ENCODE measurements at places on chromosomes 2 and 18. TPM values are rescaled to one million over a fixed set of nuclear protein-coding genes. Genes with fewer than 3 reads are reported as not detected.

DNA sequence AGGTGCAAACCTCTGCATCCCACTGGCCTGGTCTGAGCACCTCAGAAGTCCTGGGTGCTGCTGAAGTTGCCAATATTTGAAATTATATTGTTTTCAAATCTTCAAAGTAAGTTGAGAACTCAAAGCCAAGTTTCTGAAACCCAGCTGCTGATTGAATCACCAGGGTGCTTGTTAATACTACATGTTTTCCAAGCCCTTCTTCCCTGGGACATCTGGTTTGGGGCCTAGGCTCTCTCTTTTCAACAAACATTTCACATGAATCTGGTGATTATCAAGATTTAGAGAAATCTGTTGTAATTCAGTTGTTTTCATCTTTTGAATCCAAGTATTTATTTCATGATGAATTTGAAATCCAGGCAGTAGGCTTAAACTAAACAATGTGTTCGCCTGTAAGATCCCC is 24.4 kb downstream of the MLPH start:
- H3K27ac ChIP-seq: no peak overlapping the region
- peaks cover 6% of the 10 kb centered on the region for H3K4me1 ChIP-seq
- H3K4me3 ChIP-seq: no peak overlapping the region

DNA sequence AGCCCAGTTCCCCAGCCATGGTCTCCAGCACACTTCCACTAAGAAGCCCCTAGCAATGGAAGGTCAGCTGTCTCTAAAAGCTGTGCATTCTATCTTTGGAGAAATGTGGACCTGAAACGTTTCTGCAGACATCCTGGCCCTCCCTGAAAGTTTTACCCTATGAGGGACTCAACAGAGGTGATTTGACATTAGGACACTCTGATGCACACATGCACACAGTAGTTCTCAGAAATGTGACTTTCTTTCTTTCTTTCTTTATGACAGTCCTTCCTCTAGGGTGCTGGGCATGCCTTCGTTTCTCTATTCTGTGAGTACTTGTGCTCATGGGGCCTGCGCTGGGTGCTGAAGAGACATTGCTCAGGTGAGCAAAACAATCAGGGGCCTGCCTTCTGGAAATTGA is 857.3 kb downstream of the RNF144A start:
- H3K27ac ChIP-seq: no peak overlapping the region
- H3K4me3 ChIP-seq: no peak overlapping the region
- DNase-seq: no peak
- peaks cover 20% of the 10 kb centered on the region for H3K4me1 ChIP-seq
- no peaks in the 10 kb centered on the region for H3K27me3 ChIP-seq
- no peaks in the 10 kb centered on the region for H3K36me3 ChIP-seq

DNA sequence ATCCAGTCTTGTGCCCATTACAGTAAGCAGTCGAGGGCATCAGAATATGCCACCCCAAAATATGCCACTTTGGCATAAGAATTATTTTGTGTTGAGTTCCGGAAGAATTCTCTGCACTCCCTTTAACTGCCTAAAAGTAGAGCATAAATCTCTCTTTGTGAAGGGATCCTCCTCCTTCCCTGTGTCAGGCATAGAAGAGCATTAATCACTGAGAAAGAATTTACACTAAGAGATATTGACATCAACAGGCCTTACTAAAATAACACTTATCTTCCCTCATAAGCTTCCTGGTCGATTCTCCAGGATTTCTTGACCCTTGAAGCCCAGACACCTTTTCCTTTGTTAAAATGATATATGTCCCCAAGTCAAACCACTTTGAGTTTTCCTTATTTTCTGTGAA is 27.6 kb upstream of the KYNU start:
- no peaks in the 10 kb centered on the region for H3K36me3 ChIP-seq
- H3K4me1 ChIP-seq: no peaks in the 10 kb centered on the region
- no peak overlapping the region for H3K27ac ChIP-seq
- H3K27me3 ChIP-seq: no peaks in the 10 kb centered on the region
- no peak for DNase-seq
- H3K4me3 ChIP-seq: no peak overlapping the region

DNA sequence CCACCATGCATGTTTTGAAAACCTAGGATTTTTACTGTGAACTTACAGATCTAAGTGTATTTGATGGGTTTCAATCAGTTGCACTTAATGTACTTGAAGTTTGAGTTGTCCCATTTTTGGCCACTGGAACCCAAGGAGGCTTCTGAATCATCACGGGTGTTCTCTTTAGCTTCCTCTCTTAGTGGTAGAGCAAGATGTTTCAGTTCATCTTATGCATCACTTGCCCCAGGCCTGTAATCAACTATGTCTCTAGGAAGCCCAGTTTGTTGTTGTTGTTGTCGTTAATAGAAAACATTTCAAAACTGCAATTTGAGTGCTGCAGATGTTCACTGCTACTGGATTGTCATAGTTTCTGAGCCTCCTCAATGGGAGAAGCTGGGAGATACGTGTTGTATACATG is 97.0 kb downstream of the FHOD3 start:
- no peak overlapping the region for H3K4me3 ChIP-seq
- no peaks in the 10 kb centered on the region for H3K4me1 ChIP-seq
- H3K27me3 ChIP-seq: peaks cover 4% of the 10 kb centered on the region
- no peak for DNase-seq
- H3K27ac ChIP-seq: no peak overlapping the region

DNA sequence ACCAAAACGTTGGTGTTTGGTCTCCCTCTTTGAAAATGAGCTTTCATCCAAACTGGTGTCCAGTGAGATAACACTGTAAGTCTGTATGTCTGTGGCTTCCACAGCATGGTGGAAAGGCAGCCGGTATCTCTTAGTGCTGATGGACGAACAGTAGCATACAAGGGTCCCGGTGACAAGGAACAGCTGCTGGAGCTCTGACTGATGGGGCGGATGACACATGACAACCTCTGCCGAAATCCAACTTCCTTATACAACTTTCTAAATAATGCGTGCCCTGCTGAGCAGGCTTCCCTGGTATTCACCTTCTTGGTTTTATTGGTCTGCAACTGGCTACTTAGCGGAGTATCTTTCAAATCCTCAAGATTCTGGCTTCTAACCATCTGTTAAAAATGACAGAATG is 216.2 kb downstream of the SRBD1 start:
- no peak for DNase-seq
- no peaks in the 10 kb centered on the region for H3K4me1 ChIP-seq
- H3K36me3 ChIP-seq: peaks cover 26% of the 10 kb centered on the region
- H3K27ac ChIP-seq: no peak overlapping the region
- H3K27me3 ChIP-seq: no peaks in the 10 kb centered on the region

GRCh38 chr2:63465633-63466032 is 122.6 kb downstream of the WDPCP start:
- DNase-seq: no peak
- H3K4me3 ChIP-seq: no peak overlapping the region
- peaks cover 43% of the 10 kb centered on the region for H3K36me3 ChIP-seq
- H3K27ac ChIP-seq: no peak overlapping the region
- no peaks in the 10 kb centered on the region for H3K4me1 ChIP-seq
- no peaks in the 10 kb centered on the region for H3K27me3 ChIP-seq

DNA sequence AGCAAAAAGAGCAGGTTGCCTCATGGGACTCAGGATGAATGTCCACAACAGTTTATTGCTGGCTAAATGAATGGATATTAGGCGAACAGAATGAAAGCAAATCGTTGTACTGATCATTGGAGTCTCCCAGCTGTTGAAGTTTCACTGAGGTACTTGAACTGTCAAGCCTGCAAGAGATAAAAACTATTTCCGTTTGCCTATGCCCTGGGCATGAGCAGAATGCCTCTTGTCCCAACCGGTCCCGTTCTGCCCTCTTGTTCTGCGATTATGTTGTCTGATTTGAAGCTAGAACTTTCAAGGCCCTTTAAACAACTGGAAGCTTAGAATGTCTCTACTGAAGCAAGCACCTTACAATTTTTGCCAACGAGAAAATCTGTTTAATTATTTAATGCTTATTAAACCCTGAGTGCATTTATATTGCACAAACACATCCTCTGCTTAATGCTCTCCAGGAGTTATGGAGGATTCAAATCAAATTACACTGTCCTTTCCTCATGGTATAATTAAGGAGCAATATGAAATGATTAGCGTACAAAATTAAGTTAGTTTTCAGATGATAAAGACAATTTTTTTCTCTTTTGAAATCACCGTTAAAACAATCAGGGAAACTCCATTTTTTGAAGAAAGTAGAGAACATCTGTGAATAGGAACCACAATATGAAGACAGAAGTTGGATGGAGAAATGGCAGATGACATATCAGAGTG is 17.7 kb downstream of the QPCT start:
- H3K4me3 ChIP-seq: no peak overlapping the region
- H3K36me3 ChIP-seq: no peaks in the 10 kb centered on the region
- peaks cover 38% of the 10 kb centered on the region for H3K27me3 ChIP-seq
- no peaks in the 10 kb centered on the region for H3K4me1 ChIP-seq
- DNase-seq: no peak

DNA sequence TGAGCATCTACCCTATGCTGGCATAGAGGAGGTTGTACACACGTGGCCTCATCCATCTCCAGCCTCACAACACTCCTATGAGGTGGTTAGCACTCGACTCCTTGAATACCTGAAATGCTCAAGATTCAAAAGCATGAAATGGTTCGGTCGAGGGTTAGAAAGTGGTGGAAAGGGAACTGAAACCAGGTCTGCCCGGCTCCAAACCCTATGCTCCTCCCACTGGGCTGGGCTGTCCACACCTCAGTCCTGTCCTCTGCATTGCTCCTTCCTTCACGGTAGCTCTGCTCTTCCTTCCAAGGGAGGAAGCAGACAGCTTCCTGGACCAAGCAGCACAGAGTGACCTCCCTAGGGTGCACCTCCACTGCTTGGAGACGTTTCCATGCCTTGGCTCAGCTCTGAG is 565.2 kb upstream of the ID2 start:
- no peak overlapping the region for H3K4me3 ChIP-seq
- no peaks in the 10 kb centered on the region for H3K36me3 ChIP-seq
- no peak overlapping the region for H3K27ac ChIP-seq
- no peak for DNase-seq
- no peaks in the 10 kb centered on the region for H3K27me3 ChIP-seq

- no peaks in the 10 kb centered on the region for H3K27me3 ChIP-seq
- H3K36me3 ChIP-seq: no peaks in the 10 kb centered on the region
- no peak for DNase-seq
- H3K4me3 ChIP-seq: no peak overlapping the region
- H3K27ac ChIP-seq: no peak overlapping the region
These were observed 541.0 kb upstream of the KLHL29 start for GRCh38 chr2:22843919-22844537.

GRCh38 chr2:33426666-33427231 is 49.7 kb upstream of the RASGRP3 start:
- no peaks in the 10 kb centered on the region for H3K36me3 ChIP-seq
- H3K4me1 ChIP-seq: no peaks in the 10 kb centered on the region
- DNase-seq: no peak
- no peak overlapping the region for H3K4me3 ChIP-seq
- H3K27me3 ChIP-seq: peaks cover 1% of the 10 kb centered on the region

Gene MYO1B
- total RNA-seq: 39.2 TPM

Gene HSPD1
- total RNA-seq: 1,191 TPM

Gene TEKT4
- total RNA-seq: not detected
